ENCODE measurements at places on chromosomes 1 and 21. TPM values are rescaled to one million over a fixed set of nuclear protein-coding genes. Genes with fewer than 3 reads are reported as not detected.

- DNase-seq, result no peak
- H3K4me1 ChIP-seq, result peaks cover 2% of the 10 kb centered on the region
- no peak overlapping the region for H3K27ac ChIP-seq
- no peaks in the 10 kb centered on the region for H3K36me3 ChIP-seq
- no peak overlapping the region for H3K4me3 ChIP-seq
These were observed 46.0 kb upstream of the A3GALT2 start for GRCh38 chr1:33366762-33367484.

DNA sequence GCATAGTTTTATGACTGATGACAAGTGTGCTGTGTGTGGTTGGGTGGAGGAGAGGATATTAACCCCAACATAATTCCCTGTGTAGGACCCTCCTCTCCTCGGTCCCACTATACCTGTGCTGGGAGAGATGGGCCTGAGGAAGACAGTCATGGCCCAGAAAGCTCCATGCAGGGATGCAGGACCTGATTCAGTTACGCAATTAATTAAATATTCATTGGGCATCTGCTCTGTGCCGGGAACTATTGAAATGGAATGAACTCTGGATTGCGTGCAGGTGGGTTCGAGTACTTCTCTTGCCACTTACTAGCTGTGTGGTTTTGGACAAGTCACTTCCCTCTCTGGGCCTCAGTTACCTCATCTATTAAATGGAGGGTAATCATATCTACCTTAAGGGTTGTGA is 74.6 kb downstream of the CD247 start:
- peaks cover 4% of the 10 kb centered on the region for H3K36me3 ChIP-seq
- no peak overlapping the region for H3K4me3 ChIP-seq
- H3K27me3 ChIP-seq, result no peaks in the 10 kb centered on the region
- H3K4me1 ChIP-seq, result peaks cover 78% of the 10 kb centered on the region

- H3K4me1 ChIP-seq, result peaks cover 25% of the 10 kb centered on the region
- H3K27ac ChIP-seq, result no peak overlapping the region
- H3K27me3 ChIP-seq, result peaks cover 36% of the 10 kb centered on the region
- H3K4me3 ChIP-seq, result peak overlapping the region; percentile 65
These were observed 511 bp downstream of the EFNA3 start for GRCh38 chr1:155079210-155079486.

- peaks cover 10% of the 10 kb centered on the region for H3K27me3 ChIP-seq
- peaks cover 6% of the 10 kb centered on the region for H3K4me1 ChIP-seq
- peak; percentile 61 for DNase-seq
These were observed 14.7 kb upstream of the CSF1 start for GRCh38 chr1:109895720-109896504.

DNA sequence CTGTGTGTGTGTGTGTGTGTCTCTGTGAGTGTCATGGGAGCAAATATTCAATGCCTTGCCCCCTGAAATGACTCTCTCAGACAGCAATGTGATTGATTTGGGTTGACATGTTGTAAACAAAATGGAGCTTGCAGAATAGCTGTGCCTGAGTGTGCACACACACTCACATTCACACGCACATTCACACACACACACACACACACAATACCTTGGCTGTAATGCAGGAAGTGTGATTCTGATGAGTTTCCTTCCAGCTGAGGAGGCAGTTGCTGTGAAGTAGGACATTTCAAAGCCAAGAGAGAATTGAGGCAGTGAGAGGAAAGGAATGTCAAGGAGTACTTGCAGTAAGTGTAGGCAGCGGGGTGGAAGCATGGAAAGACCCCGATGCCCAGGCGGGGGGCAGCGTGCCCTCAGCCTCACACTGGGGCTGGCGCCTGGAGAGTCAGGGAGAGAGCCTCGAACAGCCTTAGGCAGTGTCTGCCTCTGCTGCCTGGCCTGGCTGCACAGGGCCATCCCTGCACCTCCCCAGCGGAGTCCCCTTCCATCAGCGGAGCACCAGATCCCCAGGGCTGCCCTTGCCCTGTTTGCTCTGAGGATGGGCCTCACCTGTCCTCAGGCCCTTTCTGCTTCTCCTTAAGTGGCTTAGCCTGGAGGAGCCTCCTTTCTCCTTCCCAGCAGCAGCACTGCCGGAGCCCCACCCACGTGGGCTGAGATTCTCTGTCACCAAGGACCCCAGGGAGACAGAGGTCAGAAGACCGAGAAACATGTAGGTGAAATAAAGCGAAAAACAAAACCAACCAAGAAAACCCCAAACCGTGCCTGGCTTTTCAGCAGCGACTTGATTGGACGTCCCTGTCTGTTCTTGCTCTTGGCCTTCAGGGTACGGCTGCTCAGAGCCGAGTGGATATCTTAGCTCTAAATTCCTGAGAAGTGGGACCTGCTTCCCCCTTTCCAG is 9.2 kb downstream of the VASH2 start:
- peaks cover 28% of the 10 kb centered on the region for H3K27me3 ChIP-seq
- H3K4me1 ChIP-seq, result no peaks in the 10 kb centered on the region
- H3K4me3 ChIP-seq, result no peak overlapping the region

GRCh38 chr1:82919837-82920236 is 1079.1 kb downstream of the TTLL7 start:
- H3K4me1 ChIP-seq, result no peaks in the 10 kb centered on the region
- H3K27me3 ChIP-seq, result no peaks in the 10 kb centered on the region
- no peak overlapping the region for H3K27ac ChIP-seq
- H3K36me3 ChIP-seq, result peaks cover 5% of the 10 kb centered on the region

The OPN3 gene
- total RNA-seq, result 4.4 TPM
